ENCODE measurements at places on chromosomes 11 and 22.

GRCh38 chr11:118497831-118498230 lies 29.4 kb upstream of the TTC36 start:
- DNase-seq, result no peak

DNA sequence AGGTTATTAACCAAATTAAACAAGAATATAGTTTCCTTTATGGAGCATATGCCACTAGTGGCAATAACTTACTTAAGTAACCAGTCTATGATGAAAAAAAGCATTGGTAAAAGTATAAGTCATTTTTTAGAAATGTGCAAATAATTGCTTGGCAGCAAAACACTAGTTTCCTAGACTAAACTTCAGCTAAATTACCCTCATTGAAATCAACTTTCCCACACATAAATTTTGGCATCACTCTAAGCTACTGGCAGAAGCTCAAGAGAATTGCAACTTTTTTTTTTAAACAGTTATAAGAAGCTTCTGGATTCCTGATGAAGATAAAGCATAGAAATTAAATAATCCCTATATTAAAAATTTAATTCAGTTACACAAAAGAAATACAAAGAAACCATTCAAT lies 12.5 kb downstream of the CCDC34 start:
- DNase-seq, result no peak

DNA sequence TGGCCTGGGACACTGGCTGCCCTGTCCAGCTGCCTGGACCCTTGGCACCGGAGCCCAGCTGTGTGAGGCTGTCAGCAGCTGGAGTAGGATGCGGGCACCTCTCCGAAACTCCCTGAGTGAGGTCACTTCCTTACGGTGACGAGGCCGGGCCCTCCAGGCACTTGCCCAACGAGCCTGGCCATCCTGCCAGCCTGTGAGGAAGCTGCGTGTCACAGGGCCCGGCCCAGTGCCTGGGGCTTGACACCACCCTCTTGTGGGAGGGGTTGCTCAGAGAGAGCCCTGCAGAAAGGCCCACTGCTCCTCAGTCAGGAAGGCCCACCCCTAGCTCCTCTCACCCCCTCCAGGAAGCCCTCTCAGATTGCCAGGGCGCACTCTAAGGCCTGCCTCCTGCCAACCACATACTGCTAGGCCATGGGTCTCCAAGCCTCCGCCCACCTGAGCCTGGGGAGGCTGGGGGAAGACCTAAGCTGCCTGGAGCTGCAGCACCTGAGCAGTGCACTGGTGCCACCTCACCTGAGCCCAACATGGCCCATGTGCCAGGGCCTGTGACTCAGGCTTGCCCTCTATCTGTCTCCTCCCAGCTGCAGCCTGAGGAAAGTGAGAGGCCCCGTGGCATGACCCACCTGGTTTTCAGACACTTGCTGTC lies 4.3 kb upstream of the PHLDA2 start:
- DNase-seq, result peak; percentile 63

- DNase-seq, result no peak
Observed at GRCh38 chr11:86660736-86661135, 11.7 kb downstream of the ME3 start.

DNA sequence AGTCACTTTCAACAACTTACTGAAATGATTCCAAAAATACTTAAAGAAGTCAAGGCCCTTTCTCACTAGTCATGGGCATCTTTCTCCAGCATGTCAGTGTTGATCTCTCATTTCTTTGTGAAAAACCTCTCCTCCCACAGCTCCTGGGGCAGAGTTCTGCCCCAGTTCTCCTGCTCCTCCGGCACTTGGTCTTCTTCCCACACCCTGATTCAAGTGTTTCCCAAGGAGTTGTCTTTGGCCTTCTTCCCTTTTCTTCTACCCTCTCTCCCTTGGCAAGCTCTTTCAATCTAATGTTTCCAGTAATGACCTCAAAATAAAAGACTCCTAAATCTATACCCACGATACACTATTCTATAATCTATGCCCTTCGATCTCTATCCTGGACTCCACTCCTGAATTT lies 42.1 kb upstream of the CCDC34 start:
- DNase-seq, result no peak

DNA sequence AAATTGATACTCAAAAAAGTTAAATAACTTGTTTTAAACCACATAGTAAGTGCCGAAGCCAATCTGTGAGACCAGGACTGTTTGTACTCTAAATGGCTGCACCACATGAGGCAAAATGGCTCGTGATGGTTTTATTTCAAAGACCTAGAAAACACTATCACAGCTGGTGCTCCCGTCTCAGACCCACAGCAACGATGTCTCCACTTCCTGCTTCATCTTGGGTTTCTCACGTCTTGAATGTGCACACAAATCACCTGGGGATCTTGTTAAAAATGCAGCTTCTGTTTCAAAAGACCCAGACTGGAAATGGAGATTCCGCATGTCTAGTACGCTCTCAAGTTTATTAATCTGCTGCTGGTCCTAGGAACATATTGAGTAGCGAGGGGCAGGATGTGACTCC lies 1.2 kb downstream of the CD3E start:
- no peak for DNase-seq

GRCh38 chr22:27431896-27432295 lies 369.7 kb downstream of the MN1 start:
- DNase-seq, result no peak

DNA sequence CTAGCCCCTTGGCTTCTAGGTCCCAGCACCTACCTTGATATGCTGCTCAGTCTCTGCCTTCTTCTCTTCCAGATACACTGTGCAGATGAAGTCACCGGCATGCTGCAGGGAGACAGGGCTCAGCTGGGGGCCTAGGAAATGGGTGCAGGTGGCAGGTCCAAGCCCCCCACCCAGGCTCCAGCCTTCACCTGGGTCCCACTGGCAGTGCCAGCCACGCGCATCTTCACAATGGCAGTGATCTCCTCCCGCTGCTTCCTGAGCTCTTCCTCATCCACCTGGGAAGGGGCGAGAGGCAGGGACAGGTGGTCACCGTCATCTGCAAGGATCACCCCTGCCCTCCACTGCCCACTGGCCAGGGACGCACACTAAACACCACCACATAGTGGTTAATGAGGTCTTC lies 21.1 kb upstream of the PDE2A start:
- no peak for DNase-seq

DNA sequence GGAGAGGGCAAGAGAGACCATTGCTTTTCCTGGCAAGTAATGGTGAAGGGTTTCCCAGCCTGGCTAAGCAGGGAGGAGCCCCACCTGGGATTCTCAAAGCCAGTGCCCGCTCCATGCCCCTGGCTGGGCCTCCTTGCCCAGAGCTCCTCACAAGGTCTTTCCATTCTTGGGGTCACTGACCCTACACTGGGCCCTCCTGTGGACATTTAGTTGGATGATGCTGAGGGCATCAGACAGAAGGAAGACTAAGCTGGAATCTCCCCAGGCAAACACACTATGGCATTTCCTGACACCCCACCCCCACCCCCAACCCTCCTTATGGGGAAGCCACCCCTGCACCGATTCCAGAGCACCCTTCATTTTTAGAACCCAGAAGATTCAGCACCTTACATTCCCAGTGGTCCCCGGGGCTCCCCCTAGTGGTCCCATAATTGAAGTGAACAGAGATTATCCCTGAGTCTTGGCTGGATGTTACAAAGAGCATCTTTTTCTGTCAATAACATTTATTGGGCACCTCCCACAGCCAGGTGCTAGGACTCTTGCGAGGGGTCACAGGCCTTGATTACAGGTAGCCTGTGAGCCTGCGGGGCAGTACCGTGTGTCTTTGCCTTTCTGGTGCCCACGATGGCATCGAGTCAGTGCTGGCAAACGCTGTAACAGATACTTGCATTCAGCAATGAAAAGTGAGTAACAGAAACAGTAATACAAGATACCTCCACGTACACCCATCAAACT lies 548.5 kb downstream of the BUD13 start:
- DNase-seq, result peak; percentile 37

- no peak for DNase-seq
Observed at GRCh38 chr11:10762185-10762584, 11.1 kb downstream of the CTR9 start.

DNA sequence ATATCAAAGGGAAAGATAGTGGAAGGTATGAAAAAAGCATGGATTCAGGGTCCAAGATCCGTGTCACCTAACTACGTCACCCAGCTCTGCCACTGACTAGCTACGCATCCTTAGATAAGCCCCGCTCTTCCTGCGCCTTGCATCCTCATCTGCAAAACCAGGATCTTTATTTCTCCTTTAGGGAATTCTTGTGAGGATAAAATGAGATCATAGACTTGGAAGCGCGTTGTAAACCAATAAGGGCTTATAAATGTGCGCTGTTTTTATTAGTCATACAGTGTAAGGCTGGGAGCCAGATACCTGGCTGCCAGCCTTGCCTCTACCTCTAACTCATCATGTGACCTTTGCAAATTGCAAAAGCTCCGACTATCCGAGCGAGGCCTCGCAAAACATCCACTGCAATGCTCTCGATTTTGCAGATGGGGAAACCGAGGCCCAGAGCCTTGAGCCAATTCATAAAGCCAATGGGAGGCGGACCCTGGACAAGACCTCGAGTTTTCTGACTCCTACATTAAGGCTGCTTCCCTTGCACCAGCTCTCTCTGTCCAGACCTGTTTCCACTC lies 753 bp downstream of the PRPF19 start:
- DNase-seq, result no peak

- no peak for DNase-seq
Observed at GRCh38 chr11:100939571-100939970, 190.0 kb downstream of the PGR start.

- DNase-seq, result no peak
Observed at GRCh38 chr22:47990481-47990880, 1228.0 kb downstream of the TBC1D22A start.

- DNase-seq, result no peak
Observed at GRCh38 chr11:126731576-126732142, 268.9 kb downstream of the KIRREL3 start.

DNA sequence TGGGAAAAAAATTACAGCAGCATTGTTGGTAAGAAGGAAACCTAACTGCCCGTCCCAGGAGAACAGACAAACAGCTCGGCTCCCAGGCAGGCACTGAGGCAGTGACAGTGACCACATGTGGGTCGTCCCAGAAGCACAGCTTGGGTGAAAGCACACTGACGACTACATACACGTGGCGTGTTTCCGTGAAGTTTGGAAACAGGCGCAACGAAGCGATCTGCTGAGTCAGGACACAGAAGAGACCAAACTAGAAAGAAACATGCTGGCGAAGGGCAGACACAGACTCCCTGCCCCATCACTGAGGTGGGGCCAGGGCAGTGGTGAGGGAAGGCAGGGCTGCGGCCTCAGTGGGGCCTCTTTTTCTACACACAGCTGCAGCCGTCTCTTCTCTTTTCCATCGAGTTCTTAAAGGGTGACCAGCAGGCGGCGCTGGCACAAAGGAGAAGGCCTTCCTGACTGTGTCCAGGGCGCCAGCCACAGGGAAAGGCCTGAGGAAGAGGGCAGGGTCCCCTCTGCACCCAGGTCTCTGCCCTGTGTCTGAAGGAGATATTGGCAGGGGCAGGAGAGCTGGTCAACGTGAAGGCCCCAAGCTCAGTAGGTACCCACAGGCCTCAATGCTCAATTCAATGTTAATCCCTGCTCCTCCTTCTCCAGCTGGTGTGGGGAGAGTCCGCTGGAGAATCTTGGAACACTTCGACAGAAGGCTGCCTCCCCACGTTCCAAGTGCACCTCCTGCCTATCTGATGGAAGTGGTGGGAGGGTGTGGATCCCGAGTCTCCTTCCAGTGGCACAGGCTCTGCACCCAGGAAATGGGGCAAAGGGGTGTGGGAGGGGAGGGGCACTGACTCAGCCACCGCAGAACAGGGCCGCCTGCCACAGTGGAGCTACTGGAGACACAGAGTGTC lies 19.9 kb downstream of the CARS1 start:
- peak; percentile 61 for DNase-seq

DNA sequence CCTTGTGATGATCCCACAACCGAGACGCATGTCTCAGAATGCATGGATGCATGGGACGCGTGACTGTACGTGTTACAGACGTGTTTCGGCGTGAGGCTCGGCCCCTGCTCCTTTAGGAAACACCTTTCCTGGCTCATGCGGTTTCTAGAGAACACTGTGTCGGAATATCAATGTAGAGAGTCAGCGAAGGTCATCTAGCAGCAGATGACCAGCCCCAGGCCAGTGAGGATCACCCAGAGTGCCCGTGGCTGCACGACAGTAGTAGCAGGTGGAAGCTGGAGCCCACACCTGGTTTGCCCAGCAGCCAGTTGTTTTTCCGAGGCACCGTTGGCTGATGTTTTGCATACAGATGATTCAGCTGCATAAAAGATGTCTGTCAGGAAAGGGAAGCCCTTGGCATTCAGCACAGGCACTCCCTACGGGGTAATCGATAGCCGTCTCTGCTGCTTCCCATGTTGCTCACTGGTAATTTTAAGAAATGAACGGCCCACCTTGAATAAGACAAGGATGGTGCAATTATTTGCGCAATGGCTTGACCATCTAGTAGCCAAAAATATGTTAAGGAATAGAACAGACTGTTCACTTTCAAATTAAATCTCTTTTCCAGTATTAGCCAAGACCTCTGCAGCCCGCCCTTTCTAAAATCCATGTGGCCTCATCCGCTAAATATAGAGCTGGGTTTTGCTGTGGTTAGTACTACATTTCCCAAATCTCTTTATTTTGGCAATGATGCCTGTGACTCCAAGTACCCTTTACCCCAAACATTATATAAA lies 1.1 kb upstream of the CLTCL1 start:
- no peak for DNase-seq

GRCh38 chr11:68992743-68993255 lies 12.0 kb upstream of the MRGPRD start:
- DNase-seq, result no peak

GRCh38 chr11:34218067-34218466 lies 112.6 kb downstream of the NAT10 start:
- DNase-seq, result no peak

- no peak for DNase-seq
Observed at GRCh38 chr11:1041149-1041467, 4.6 kb upstream of the MUC6 start.

GRCh38 chr22:48018346-48018745 lies 1255.9 kb downstream of the TBC1D22A start:
- no peak for DNase-seq

GRCh38 chr22:37419370-37419968 lies 7.8 kb downstream of the ELFN2 start:
- no peak for DNase-seq

- no peak for DNase-seq
Observed at GRCh38 chr22:43266076-43266475, 77.1 kb downstream of the SCUBE1 start.

- DNase-seq, result no peak
Observed at GRCh38 chr22:42025421-42025820, 26.8 kb downstream of the WBP2NL start.

DNA sequence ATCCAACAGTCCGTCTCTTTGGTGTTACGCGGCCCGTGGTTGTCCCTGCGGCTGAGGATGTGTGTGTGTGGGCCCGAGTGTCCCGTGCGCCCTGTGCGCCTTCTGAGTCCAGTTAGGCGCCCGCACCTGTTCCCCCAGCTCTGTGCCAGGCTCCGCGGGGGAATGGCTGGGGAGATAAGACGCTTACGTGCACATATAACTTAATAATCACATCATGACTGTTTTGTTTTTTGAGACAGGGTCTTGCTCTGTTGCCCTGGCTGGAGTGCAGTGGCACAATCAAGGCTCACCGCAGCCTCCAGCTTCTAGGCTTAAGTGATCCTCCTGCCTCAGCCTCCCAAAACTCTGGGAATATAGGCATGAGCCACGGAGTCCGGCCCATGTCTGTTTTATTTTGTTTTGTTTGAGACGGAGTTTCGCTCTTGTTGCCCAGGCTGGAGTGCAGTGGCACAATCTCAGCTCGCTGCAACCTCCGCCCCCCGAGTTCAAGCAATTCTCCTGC lies 817 bp downstream of the ARL2 start:
- DNase-seq, result no peak
